ENCODE measurements at places on chromosomes 2 and 18. TPM values are rescaled to one million over a fixed set of nuclear protein-coding genes. Genes with fewer than 3 reads are reported as not detected.

Gene ACVR1
- 21.0 TPM for total RNA-seq

Gene AMER3
- not detected for total RNA-seq

Gene PDE1A
- 0.17 TPM for total RNA-seq

Gene RPRM
- total RNA-seq, result 0.11 TPM

Gene UGT1A8
- 0.06 TPM for total RNA-seq

Gene SCN3A
- total RNA-seq, result not detected

Gene FEV
- not detected for total RNA-seq

Gene IL1RL2
- not detected for total RNA-seq

Gene MXD1
- total RNA-seq, result 3.0 TPM

Gene SERPINB4
- total RNA-seq, result 0.14 TPM

Gene KCNF1
- 30.5 TPM for total RNA-seq

Gene IL36G
- not detected for total RNA-seq

Gene EGR4
- total RNA-seq, result 0.19 TPM

Gene METTL4
- total RNA-seq, result 6.7 TPM

Gene FAM228A
- total RNA-seq, result not detected

Gene MDH1B
- 1.4 TPM for total RNA-seq

Gene TUBB8B
- total RNA-seq, result not detected

Gene GTF3C2
- total RNA-seq, result 61.4 TPM

Gene CMPK2
- 0.36 TPM for total RNA-seq

Gene REG1B
- total RNA-seq, result not detected

Gene MARCO
- total RNA-seq, result not detected

Gene MATN3
- total RNA-seq, result 15.5 TPM

Gene SYT4
- not detected for total RNA-seq

Gene HOXD12
- total RNA-seq, result not detected

Gene UGT1A4
- total RNA-seq, result 0.07 TPM

Gene CREG2
- total RNA-seq, result 9.3 TPM

Gene KLF7
- total RNA-seq, result 34.0 TPM

Gene CACNB4
- total RNA-seq, result 0.19 TPM

Gene HOXD3
- total RNA-seq, result not detected

Gene GRHL1
- total RNA-seq, result 1.5 TPM

Gene ACKR3
- total RNA-seq, result 7.7 TPM

Gene ST8SIA3
- total RNA-seq, result not detected

Gene MYO1B
- 53.5 TPM for total RNA-seq

Gene IHH
- 0.50 TPM for total RNA-seq

Gene PCARE
- total RNA-seq, result not detected

Gene NEB
- 0.35 TPM for total RNA-seq

Gene SULT1C2
- total RNA-seq, result 0.33 TPM

Gene OSBPL6
- total RNA-seq, result 6.8 TPM

Gene DOK6
- not detected for total RNA-seq

Gene FKBP1B
- 11.9 TPM for total RNA-seq

Gene ITGB1BP1
- 171 TPM for total RNA-seq

Gene RAB3GAP1
- 24.3 TPM for total RNA-seq

Gene TRIM43
- 0.07 TPM for total RNA-seq

All from A549 treated with dexamethasone at 1 μM for 4 hours (cell line).